GM12892 (cell line): ENCODE measurements at places on chromosomes 12 and 14.

DNA sequence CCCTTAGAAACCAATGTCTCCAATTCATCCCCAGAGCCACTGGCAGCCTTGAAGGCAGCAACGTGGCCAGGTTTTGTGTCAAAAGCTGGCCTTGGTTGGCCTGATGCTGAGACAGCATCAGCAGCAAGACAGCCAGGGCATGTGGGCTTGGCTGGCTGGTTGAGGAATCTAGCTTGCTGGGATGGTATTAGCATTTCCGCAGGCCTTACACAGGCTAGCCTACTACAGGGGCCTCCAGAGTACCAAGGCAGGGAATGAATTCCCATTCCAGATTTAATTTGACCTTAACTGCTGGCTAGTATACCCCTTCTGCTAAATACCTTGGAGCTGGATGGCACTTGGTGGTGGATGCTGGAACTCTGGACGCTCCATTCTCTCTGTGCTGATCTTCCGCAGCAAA is 15.8 kb downstream of the NGDN start:
- no peak for DNase-seq

GRCh38 chr12:29316752-29317151 is 64.2 kb downstream of the ERGIC2 start:
- no peak for DNase-seq

- DNase-seq, result no peak
Measured at GRCh38 chr12:78559416-78559815, 305.2 kb upstream of the SYT1 start.

DNA sequence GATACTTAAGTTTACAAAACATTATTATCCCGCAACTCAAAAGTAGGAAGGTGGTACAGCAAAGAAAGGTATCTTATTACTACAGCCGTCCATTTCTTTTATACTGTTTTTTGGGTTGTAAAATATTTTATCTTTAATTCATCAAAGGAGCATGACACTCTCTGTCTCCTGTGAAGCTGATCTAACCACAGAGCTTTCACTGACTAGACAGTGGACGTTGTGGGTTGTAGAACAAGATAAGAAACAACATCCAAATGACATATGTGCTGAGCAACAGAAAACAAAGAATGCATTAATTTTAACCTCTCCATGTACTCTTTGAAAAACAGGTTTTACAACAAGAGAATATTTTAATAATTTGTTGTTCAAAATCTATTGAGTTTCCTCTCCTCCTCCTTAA is 195.9 kb upstream of the FBXO33 start:
- DNase-seq, result no peak

DNA sequence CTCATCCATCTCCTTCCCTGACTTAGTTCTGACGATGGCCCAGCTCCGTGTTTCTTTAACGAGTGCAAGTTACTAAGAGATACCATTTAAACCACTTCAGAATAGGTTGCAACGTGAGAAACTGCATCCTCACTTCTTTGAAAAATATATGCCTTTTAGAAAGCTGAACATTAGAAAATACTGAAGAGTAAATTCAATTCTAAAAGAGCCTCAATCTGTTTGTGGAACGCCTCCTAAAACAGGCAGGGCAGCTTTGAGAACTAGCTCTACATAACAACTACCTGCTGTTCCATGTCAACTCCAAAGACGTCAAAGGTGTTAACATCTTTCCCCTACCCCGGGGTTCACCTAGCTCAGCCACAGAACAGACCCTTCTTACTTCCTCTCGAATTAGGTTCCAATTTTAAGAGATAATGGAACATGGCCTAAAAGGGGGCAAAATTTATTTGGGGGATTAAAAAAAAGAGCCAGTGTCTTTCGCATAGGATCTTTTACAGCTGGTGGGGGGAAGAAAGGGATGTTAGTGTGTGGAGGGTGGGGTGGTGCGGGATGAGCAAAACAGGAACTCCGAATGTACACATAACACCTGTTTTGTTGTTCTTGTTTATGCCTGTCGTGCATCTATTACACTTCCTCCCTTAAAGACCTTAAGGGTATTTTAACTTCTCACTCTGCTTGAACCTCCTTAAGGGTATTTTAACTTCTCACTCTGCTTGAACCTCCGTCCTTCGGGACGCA is 3.3 kb downstream of the BHLHE41 start:
- no peak for DNase-seq

DNA sequence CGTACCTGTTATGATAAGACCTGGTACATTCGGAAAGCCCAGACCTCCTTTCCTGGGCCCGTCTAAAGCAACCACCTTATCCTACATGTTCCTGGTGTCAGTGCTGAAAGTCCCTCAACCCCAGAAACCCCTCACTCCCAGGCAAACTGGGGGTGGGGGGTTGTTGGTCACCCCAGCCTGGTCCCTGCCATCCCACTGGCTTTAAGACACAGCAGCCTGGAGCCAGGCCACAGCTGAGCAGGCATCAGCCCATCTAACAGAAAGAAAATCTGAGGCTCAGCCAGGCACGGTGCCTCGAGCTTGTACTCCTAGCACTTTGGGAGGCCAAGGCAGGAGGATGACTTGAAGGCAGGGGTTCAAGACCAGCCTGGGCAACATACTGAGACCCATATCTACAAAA is 4.5 kb downstream of the SELPLG start:
- no peak for DNase-seq

- no peak for DNase-seq
Measured at GRCh38 chr12:52645120-52645761, 6.8 kb downstream of the KRT2 start.

DNA sequence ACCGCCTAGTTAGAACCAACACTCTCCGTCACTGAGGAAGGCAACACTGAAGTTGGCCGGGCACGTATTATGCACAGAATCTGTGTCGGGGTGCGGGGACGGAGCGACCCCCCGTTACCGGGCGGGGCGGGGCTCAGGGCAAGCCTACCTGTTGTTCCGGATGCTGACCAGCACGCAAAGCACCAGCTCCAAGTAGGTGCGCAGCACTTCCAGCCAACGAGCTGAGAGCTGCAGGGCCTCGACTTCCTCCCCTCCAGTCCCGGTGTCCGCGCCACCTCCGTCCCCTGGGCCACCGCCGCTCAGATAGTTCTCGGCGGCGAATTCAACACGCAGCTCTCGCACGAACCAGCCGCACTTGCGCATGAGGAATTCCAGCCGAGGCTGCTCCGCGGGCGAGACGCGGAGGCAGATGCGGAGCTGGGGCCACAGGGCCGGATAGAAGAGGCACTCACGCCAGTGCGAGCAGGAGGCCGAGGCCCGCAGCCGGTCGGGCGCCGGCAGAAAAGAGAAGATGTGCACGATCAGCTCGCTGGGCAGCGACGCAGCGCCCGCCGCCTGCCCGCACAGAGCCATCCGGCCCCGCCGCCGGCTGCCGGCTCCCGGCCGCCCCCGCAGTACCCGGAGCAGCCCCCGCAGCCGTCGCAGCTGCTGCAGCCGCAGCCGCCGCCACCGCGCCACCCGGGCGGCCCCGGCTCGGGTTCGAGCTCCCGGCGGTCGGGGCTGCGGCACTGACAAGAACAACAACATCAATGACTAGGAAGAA is 636 bp downstream of the FBXO33 start:
- peak; percentile 25 for DNase-seq

GRCh38 chr14:30020271-30020670 is 92.6 kb upstream of the PRKD1 start:
- no peak for DNase-seq

GRCh38 chr14:101705733-101706508 is 55.6 kb upstream of the PPP2R5C start:
- DNase-seq, result no peak

- no peak for DNase-seq
Measured at GRCh38 chr14:82501554-82501953, 967.9 kb upstream of the SEL1L start.

GRCh38 chr14:24408764-24409163 is 10.0 kb downstream of the NYNRIN start:
- DNase-seq, result no peak

DNA sequence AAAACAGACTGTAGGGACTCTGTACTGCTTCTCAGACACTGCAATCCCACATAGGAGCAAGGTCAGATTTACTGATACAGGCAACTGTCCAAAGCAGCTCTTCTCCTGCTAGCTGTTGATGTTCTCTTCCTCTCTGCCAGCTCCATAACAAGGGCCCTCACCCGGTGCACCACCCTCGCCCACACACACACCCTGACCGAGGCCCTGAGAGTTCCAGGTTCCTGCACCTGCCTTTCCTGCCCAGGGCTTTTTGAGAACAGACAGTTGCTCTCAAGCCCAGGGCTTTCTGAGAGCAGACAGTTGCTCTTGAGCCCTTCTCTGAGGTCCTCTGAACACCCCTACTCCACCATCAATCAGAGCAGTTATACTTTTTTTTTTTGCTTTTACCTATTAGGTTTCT is 233.8 kb upstream of the GARIN6 start:
- DNase-seq, result no peak
